Left ventricle myocardium superior (tissue), 1 donor: ENCODE measurements at places on chromosomes 4 and X. TPM values are rescaled to one million over a fixed set of nuclear protein-coding genes. Genes with fewer than 3 reads are reported as not detected.

DNA sequence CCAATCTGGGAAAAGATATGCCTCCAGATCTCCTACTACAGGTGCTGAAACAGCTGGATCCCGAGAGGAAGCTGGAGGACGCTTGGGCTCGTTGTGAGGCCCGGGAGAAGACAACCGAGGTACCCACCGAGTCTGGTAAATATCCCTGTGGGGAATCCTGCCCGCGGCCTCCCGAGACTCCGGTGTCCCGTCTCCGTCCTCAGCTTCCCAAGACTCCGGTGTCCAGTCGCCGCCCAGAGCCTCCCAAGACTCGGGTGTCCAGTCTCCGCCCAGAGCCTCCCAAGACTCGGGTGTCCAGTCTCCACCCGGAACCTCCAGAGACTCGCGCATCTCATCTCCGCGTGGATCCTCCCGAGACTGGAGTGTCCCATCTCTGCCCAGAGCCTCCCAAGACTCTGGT lies 639 bp downstream of the FAM47B start:
- no peak for DNase-seq

- no peak for DNase-seq
Observed at GRCh38 chr4:177791188-177791587, 349.0 kb upstream of the AGA start.

DNA sequence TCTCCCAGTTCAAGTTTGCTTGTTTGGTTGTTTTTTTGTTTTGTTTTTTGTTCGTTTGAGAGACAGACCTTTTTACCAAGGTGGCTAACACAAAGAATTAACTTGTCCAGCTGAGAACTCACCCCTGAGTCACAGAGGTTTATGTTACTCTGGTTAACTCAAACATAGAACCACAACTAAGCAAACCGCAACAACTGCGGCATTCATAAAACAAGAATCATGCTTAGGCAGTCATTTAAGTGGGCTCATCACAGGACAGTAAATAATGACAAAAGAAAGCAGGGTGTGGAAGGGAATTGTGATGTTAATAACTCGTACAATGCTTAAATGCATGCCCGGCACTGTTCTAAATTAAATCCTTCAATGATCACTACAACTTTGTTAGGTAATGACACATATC lies 24.7 kb upstream of the IL13RA1 start:
- no peak for DNase-seq

- no peak for DNase-seq
Observed at GRCh38 chrX:154986826-154987575, 35.5 kb downstream of the F8 start.

NIPAL1 gene
- 0.07 TPM for total RNA-seq

GRCh38 chr4:145132511-145133098 lies 34.5 kb downstream of the ABCE1 start:
- DNase-seq, result no peak

- DNase-seq, result no peak
Observed at GRCh38 chr4:31114816-31115215, 394.6 kb downstream of the PCDH7 start.

GRCh38 chrX:16601885-16602284 lies 48.1 kb upstream of the S100G start:
- no peak for DNase-seq

- DNase-seq, result no peak
Observed at GRCh38 chr4:173038192-173038896, 130.3 kb upstream of the GALNT7 start.

- DNase-seq, result no peak
Observed at GRCh38 chrX:133151336-133151735, 54.4 kb upstream of the USP26 start.

SSX4B gene
- not detected for total RNA-seq

DNA sequence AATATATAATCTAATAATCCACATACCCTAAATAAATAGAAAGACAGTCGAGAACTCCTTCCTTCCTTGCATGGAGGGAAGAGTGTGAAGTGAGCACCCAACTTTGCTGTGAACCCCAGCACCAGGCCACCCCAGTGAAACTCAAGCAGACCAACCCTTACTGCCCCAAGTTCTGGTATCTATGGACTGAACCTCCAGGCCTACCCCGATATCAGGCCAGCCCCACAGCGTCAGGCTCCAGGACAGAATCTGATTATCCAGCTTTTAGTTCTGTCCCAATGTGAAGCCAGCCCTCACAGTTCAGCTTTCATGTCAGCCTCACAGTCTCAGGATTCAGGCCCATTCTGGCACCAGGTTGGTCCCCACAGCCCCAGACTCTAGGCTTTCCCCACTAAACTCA lies 1617.2 kb upstream of the AGA start:
- DNase-seq, result no peak

GRCh38 chrX:18983666-18984380 lies at the start of gene PHKA2:
TSS of gene PHKA2 (minus strand) at chrX:18984114. CDS start at chrX:18983932, 182 bp downstream.
- DNase-seq, result peak; percentile 77

GRCh38 chr4:144289667-144290428 lies 149.3 kb upstream of the GYPA start:
- DNase-seq, result no peak

DNA sequence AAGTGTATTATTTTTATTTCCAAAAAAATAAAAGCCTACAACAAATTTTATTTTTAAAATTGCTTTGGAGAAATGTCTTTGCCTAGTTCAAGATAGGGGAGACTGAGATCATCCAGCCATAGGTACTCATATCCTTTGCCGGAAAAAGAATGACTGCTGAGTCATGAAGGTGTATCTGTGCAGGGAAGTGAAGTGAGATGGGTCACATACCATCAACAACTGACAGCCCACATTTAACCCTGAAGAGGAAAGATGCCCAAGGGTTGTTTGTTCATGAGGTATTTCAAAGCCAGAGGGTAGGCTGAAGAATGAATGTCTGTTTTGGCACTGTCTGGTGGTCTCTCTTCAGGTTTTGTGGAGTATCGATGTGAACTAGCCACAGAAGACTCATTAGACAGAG lies 106.7 kb upstream of the TTC29 start:
- no peak for DNase-seq

COX7B gene
- total RNA-seq, result 1,790 TPM

DNA sequence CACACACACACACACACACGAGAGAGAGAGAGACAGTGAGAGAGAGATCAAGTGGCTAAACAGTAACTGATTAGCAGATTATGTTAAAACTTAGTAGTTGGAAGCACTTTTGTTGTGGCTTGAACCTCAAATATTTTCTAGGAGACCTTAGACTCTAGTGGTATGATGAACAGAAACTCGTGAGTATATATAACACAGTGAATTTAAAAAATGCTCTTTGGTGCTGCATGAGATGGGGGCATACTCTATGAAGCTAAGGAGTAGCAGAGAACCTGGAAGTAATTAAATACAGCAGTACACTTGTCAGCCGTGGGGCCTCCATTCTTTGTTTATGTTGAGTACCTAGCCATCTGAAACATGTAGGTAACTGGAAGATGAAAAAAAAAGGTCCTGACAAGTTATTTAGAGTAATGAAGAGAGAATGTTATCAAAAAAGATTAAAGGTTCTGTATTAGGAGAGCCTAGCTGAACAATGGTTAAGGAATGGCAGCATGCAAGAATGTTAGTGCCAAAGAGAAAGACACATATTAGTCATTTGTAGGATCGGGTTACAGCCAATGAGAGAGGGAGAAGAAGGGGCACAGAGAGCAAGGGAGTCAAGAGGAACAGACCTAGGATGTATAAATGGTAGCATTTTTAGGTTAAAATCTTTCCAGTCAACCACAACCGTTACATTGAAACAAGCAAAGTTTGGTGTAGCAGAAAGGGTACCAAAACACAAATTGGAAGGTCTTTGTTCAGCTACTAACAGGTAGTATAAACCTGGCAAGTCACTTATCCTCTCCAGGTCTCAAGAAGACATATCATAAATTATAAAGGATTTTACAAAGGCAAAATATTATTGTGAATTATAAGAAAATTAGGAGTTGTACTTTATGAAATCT lies 316.7 kb upstream of the DIPK2B start:
- DNase-seq, result no peak

GRCh38 chrX:150405006-150405405 lies 41.9 kb downstream of the MAMLD1 start:
- DNase-seq, result no peak

- no peak for DNase-seq
Observed at GRCh38 chrX:97027384-97027922, 143.7 kb downstream of the RPA4 start.

C1QTNF7 gene
- total RNA-seq, result 3.1 TPM
